ENCODE measurements at places on chromosomes 3 and 15. TPM values are rescaled to one million over a fixed set of nuclear protein-coding genes. Genes with fewer than 3 reads are reported as not detected.

- no peak for DNase-seq
Measured at GRCh38 chr3:72176537-72177041, 391.6 kb upstream of the PROK2 start.

GRCh38 chr3:123352134-123352554, 96.7 kb downstream of the ADCY5 start:
- no peak for DNase-seq

The LPCAT4 gene
- total RNA-seq = 6.3 TPM

The CCDC174 gene
- 12.1 TPM for total RNA-seq

The GTF2E1 gene
- 16.2 TPM for total RNA-seq

DNA sequence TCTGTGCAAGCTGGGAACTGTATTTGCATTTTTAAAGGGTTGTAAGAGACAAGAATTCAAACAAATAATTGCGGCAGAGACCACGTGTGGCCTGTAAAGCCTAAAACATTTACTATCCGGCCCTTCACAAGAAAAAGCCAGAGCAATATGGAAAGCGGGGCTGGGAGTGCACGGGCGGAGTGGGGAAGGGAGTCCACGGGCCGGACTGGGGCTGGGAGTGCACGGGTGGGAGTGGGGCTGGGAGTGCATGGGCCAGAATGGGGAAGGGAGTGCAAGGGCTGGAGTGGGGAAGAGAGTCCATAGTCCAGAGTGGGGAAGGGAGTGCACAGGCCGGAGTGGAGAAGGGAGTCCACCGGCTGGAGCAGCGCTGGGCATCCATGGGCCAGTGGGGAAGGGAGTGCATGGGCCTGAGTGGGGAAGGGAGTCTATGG, 41.2 kb downstream of the KLF15 start:
- DNase-seq = no peak

The LRRC3B gene
- total RNA-seq = not detected

DNA sequence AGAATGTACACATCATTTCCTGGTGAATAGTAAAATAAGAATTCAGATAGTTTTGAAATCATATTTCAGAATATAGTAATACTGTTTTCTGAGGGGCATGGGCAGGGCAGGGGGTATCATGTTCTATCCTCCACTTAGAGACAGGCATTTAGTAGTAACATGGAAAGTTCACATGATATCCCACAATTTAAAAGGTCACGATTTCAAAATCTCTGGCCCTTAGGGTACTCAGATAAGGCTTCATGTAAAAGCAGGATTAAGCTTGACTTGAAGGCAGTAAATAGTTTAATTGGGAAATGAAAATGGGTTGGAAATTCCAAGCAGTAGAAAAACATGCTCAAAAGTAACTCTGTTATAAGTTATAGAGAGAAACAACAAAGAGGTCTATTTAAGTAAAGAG, 353.2 kb upstream of the AGTR1 start:
- DNase-seq = no peak

GRCh38 chr3:30496066-30496966, 110.1 kb upstream of the TGFBR2 start:
- DNase-seq = peak; percentile 94

The DPPA2 gene
- total RNA-seq = not detected

The MUC20 gene
- total RNA-seq = under 0.01 TPM

- DNase-seq = no peak
Measured at GRCh38 chr3:32321095-32321790, 70.4 kb upstream of the CMTM7 start.

Data from fibroblast of lung (primary cell).